Activated T-cell treated with anti-CD3 and anti-CD28 coated beads for 24 hours (primary cell): ENCODE measurements at places on chromosomes 1 and 21.

GRCh38 chr1:10607228-10607627 is 132.5 kb downstream of the PEX14 start:
- DNase-seq = no peak

DNA sequence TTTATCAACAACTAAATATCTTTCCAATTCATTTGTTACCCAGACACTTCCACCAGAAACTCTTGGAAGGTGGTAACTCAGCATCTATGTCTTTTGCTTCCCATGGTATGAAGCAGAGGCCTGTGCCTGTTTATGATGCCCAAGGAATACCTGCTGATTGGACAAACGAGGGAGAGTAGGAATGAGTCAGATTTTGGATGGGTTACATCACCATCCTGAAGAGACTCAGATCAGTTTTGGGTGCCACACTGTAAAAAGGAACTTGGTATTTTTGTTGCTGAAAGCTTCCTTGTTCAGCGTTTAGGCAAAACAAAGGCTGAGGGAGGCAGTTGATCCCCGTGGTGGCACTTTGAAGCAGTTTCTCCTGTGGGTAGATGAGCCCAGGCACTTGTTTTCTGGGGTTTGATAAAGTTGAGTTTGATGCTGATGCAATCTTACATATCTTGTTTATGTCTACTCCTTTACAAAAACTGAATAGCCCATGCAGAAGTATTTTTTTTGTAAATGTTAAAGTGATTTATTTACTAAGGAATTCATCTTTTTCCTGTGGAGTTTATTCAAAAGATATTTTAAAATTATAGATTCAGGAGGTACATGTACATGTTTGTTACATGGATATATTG is 26.7 kb upstream of the CYP4X1 start:
- no peak for DNase-seq

GRCh38 chr1:109639841-109640184 is 16.1 kb upstream of the GSTM4 start:
- no peak for DNase-seq

DNA sequence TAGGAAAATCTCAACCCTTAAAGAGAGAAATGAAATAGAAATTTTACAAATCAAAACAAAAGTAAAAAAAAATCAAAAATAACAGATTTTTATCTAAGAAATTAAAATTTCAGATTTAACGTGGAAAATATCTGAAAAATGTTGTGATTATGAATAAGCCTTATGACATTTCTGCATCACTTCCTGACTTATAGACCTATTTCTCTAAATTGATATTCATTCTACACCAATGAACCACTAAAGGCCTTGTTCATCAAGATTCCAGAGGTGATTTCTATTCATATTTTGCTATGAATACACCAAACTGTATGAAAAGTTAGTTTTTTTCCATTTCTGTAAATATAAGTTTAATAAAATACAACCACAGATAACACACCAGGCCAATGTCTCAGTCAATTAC is 261.5 kb downstream of the SMYD3 start:
- DNase-seq = no peak

- no peak for DNase-seq
Measured at GRCh38 chr1:247517795-247518612, 18.2 kb downstream of the OR2C3 start.

- no peak for DNase-seq
Measured at GRCh38 chr1:98387701-98388100, 273.8 kb upstream of the SNX7 start.

DNA sequence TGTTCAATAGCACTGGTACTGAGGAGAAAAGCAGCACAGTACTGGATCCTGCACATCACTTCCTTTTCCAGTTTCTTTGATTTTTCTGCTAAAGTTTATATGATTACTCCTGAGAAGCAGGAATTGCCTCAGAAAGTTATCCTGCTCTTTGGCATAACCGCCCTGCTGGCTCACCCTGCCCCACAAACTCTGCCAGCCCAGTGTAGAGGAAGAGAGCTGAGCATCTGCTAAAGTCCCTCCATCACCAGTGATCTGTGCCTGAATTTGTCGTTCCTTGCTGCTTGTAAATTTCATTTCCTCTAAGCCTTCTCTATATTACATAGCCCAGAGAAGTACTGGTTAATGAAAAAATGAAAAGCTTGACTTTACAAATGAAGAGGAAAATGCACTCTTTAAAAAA is 87.0 kb upstream of the C1orf21 start:
- DNase-seq = no peak

DNA sequence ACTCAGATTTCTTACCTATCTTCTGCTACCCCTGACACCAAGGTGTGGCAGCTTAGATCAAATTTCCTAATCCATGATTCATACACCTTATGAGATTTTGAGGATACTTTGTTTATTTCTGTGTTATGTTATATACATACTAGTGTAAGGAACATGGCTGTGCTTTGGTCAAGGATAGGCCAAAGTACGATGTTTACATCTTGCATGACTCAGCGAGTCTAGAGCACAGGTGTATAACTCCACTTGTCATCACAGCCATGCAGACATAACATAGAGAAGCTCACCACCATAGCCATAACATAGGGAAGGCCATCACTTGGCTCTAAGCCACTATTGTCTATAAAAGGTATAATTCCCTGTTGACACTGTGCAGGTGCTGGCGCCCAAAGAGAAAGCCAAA is 61.2 kb downstream of the GBP6 start:
- DNase-seq = no peak

DNA sequence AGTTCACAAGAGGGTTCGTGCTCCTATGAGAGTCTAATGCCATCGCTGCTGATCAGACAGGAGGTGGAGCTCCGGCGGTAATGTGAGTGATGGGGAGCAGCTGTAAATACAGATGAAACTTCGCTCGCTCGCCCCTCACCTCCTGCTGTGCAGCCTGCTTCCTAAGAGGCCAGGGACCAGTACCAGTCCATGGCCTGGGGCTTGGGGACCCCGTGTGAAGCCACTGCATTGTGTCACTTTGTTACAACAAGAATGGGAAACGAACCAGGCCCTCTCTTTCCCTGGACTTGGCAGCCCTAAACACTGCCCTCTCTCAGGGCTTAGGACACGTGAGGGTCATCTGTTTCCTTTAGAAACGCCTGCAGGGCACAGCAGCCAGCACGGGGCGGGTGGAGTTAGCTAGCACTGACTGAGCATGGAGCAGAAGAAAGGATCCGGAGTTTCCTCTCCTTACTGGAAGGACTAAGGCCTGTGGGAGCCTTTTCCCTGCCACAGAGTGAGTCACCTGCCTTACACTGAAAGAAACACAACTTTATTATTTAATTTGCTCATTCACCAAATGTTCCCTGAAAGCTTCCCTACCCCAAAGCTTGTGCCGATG is 185.2 kb upstream of the TMEM51 start:
- DNase-seq = no peak

DNA sequence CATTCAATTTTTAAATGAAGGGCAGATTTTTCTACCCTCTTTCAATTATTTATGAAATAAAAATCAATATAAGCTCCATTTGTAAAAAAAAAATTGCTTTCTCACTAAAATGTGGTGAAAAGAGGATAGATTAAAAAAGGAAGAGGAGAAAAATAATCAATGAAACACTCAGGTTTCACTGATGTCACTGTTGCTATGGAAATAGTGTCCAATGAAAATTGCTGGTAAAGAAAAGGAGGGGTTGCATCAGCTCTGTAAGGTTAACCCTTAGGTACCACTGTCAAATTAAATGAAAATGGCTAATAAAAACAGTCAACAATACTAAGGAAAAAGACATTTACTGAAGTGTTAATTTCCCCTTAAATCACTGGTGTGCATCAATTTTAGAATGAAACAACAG is 91.6 kb upstream of the TTC39A start:
- no peak for DNase-seq

DNA sequence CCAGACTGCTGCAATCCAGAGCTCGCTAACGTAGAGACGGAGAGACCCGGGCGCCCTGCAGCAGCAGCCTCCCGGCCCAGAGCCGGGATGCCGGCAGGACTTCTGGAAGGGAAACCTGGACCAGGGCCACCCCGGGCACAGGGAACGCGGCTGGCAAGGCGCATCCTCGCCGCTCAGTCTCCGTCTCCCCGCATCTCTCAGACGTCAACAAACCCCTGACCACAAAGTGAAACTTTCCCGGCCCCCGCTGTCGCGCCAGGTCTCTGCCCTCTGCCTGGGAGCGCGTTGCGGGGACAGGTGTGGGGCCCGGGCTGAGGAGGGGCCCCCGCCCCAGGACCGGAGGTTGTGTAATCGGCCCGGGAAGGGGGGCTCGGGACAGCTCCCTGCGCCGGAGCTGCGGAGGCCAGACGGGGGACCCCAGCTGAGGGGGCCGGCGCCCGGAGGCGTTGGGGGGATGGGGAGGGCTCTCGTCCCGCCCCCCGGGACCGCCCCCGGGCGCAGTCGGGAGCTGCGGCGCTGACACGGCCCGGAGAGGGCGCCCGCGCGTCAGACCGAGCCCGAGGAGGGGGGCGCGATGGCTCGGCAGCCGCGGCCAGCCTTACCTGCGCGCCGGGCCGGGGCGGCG is 116.6 kb upstream of the HIVEP3 start:
- no peak for DNase-seq

- DNase-seq = no peak
Measured at GRCh38 chr1:24535778-24536177, 20.1 kb upstream of the NCMAP start.

- DNase-seq = no peak
Measured at GRCh38 chr1:233033361-233033760, 83.0 kb downstream of the NTPCR start.

GRCh38 chr1:68103884-68104554 is 53.6 kb upstream of the DIRAS3 start:
- no peak for DNase-seq

DNA sequence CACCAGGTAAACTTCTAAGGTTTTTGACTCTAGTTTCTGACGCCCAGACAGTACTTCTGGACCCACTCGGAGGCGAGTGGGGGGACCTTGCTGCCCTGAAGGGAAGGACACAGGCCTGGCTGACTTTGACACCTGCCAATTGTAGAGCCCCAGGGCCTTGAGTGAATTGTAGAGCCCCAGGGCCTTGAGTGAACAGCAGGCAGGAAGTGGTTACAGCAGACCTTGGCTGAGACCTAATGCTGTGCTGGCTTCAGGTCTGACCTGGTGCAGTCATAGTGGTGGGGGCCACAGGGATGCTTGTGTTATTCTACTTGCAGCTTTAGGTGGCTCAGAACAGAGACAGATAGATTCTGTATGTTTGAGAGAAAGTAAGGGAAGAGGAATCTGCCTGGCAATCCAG is 344.3 kb downstream of the DUSP10 start:
- DNase-seq = no peak

DNA sequence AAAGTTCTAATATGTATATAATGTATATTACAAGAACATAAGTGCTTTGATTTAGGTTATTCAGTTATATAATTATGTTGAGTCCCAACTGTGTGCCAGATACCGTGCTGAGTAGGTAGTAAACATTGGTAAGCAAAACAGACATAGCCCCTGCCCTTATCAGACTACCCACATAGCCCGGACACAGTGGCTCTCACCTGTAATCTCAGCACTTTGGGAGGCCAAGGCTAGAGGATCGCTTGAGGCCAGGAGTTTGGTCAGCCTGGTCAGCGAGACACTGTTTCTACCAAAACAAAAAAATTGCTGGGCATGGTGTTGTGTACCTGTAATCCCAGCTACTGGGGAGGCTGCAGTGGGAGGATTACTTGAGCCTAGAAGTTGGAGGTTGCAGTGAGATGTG is 30.7 kb downstream of the RNF11 start:
- no peak for DNase-seq

DNA sequence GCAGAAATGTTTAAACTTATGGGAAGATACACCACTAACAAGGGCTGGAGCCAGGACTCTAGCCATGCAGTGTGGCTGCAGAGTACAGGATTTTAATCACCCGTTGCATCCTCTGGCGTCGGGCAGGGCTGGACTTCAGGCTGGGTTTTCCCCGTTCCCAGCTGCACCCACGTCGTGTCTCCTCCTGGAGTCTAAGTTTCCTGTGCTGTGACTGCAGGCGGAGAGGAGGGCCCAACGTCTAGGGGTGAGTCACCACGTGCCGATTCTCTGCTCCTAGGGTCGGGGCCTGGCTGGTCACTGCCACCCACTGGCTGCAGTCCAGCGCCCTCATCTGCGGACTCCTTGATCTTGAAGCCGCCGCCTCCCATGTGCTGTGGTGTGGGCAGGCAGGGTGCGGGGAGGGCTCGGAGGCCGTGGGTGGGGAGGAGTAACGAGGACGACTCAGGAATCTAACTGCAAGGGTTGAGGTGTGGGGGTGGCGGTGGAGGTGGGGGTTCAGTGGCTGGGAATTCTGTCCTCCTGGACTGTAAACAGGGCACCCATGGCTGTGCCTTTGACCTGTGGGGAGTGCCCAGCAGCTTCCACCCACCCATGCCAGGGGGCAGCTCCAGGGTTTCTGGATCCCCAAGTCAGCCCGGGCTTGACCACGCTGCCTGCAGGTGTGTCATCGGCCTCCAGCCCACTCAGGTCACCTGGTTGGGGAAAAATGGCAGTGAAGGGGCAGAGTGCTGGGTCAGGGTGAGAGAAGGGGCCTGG is 77.8 kb downstream of the ALPL start:
- no peak for DNase-seq

DNA sequence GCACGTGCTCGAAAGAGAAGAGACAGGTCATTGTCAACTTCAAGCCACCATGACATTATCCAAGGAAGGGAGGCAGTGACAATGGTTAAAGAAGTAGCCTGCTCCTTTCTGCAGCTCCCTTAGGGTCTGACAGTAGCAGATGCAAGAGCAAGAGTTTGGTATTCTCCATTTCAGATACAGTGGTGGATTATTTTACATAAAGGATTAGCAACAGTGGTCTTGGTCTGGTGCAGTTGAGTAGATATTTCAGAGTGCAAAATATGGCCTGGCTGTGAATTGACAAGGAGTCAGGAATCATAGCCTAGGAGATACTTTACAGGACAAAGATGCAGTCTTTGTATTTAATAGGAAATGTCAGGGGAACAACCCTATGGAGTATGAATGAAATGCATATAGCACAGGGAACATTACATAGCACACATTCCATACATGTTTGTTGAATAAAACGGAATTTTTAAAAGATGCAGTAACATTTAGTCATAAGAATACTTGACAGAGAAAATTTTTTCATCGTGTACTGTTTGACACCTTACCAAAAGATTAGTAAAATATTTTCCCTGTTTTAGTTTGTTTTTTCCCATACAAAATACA is 41.8 kb downstream of the CHRM3 start:
- no peak for DNase-seq

DNA sequence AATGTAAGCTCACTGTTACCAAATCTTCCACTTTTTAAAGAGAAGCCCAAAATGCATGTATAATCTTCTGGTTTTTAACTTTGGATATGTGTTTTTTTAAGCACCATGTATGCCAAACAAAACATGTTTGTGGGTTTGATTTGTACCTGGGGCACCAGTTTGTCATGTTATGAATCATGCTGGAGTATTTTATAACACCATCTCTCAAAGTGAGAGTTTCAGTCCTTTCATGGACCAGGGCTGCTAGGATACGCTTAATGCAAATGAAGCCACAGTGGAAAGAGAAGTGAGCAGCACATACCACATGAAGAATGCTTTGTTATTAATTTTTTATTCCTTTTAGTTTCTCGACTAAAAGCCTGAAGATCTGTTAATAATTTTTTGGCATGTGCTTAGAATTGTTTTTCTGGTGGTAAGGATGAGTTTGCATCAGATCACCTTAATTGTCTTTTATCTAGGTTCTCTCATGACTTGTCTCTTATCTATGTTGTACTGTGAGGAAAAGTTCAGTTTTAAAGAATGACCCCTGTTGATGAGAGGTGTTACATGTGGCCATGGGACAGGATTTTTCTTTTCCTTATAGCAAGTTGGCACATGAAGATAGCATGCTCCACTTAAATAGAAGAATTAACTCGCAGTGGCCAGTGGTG is 2.0 kb upstream of the RABGAP1L start:
- peak; percentile 37 for DNase-seq
